IMR-90 (cell line): ENCODE measurements at places on chromosomes 2 and 18. TPM values are rescaled to one million over a fixed set of nuclear protein-coding genes. Genes with fewer than 3 reads are reported as not detected.

DNA sequence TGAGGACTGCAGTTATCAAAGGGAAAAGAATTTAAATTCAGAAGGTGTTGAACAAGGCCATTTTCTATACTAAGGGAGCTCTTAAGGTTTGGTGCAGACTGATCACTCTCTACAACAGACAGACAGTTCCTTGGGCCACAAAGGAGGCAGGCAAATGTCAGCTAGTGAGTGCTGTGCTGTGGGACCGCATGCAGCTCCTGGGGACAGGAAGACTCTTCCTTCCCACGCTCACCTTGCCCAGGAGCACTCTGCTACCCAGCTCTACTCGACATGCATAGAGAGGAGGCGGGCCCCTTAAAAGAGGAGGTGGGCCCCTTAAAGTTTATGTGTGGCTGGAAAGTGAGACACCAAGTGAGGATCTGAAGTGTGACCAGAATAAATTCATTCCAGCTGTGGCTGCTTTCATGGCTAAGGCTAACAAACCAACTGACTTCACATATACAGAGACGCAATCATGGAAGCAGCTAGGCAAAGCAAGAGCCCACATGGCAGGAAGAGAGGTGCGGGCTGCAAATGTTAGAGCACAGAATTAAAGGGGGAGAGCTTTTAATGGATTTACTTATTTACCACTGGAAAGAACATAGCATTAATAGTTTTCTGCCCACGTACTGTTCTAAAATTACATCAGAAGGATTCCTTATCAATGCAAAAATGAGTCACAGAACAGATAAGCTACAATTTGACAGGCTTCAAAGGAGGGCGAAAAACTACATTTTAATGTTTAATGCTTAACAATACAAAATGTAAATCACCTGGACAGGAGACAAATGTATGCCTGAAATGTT is 101.4 kb upstream of the RNU4ATAC start:
- H3K27me3 ChIP-seq, result no peaks in the 10 kb centered on the region
- H3K36me3 ChIP-seq, result peaks cover 11% of the 10 kb centered on the region
- H3K4me1 ChIP-seq, result peaks cover 6% of the 10 kb centered on the region; the same call in 1 of the 2 replicates
- DNase-seq, result peak; percentile 51

DNA sequence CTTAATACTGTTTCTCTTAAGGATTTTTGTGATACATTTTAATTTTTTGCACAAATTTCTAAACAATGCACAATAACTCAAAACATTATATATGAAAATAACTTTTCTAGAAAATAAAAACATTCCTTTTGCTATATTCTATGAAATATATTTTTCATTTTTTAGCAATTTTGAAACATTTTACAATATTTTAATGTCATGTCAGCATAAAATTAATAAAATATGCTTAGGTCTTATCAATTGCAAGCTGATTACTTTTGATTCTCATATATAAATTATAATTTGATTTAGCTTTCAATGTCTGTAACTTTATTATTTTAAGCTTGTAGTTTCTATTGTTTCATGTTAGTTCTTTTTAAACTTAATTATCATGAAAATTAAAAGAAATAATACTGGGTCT is 898.7 kb downstream of the TMEM182 start:
- H3K36me3 ChIP-seq, result no peaks in the 10 kb centered on the region
- DNase-seq, result no peak
- H3K4me3 ChIP-seq, result no peak overlapping the region

- no peak overlapping the region for H3K4me3 ChIP-seq
- H3K36me3 ChIP-seq, result no peaks in the 10 kb centered on the region
- peak; percentile 33 for DNase-seq
These were observed 99.5 kb downstream of the EPB41L3 start for GRCh38 chr18:5444269-5444668.

GRCh38 chr2:148917431-148917830 is 42.4 kb downstream of the KIF5C start:
- peaks cover 2% of the 10 kb centered on the region; the same call in 1 of the 2 replicates for H3K27me3 ChIP-seq
- no peak for DNase-seq
- no peak overlapping the region for H3K4me3 ChIP-seq
- no peak overlapping the region for H3K27ac ChIP-seq
- H3K4me1 ChIP-seq, result no peaks in the 10 kb centered on the region

GRCh38 chr2:125516496-125517109 is 1139.4 kb upstream of the GYPC start:
- H3K27ac ChIP-seq, result no peak overlapping the region
- DNase-seq, result peak; percentile 1
- no peaks in the 10 kb centered on the region for H3K27me3 ChIP-seq
- H3K4me3 ChIP-seq, result no peak overlapping the region

- no peak overlapping the region for H3K27ac ChIP-seq
- H3K36me3 ChIP-seq, result peaks cover 1% of the 10 kb centered on the region; the same call in 1 of the 2 replicates
- 0 out of 2 replicates have a peak, but pooled peaks cover 2% of the 10 kb centered on the region for H3K4me1 ChIP-seq
- H3K27me3 ChIP-seq, result no peaks in the 10 kb centered on the region
- no peak for DNase-seq
These were observed 88.7 kb downstream of the DYM start for GRCh38 chr18:49371786-49372185.

GRCh38 chr2:67318031-67318430 is 79.1 kb upstream of the ETAA1 start:
- no peak overlapping the region for H3K27ac ChIP-seq
- H3K4me1 ChIP-seq, result peaks cover 5% of the 10 kb centered on the region
- H3K27me3 ChIP-seq, result no peaks in the 10 kb centered on the region
- no peaks in the 10 kb centered on the region for H3K36me3 ChIP-seq

DNA sequence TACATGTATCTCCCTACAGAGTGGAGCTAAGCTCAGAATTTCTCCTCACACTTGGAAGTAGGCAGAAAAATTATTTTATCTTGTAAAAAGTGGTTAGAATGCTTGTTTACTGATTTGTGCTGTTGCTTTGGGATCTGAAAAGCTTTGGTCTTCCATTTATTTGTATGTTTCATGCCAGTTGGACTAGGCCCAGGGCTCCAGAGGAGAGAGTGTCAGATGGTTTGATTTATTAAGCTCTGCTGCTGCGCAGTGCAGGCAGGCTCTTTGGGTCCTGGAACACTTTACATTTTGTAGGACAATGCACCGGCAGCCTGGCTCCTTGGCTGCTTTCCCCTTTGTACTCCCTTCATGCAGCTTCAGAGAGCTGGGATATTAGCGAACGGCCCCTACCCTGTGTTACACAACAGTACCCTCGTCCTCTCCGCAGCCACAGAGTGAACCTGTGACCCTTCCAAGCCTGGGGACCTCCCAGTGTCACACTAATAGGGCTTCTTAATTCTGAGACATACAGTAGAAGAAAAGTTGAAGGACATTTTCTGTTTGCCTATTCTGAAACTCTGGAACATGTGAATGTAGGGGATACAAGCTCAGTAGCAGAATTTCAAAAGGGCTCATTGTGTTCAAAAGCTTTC is 56.7 kb upstream of the EML6 start:
- peaks cover 19% of the 10 kb centered on the region for H3K4me1 ChIP-seq
- DNase-seq, result peak; percentile 23
- H3K27ac ChIP-seq, result peak overlapping the region; percentile 19; the same call in 1 of the 2 replicates
- H3K27me3 ChIP-seq, result no peaks in the 10 kb centered on the region

- H3K4me1 ChIP-seq, result no peaks in the 10 kb centered on the region
- H3K4me3 ChIP-seq, result no peak overlapping the region
- no peaks in the 10 kb centered on the region for H3K36me3 ChIP-seq
- H3K27ac ChIP-seq, result no peak overlapping the region
- peak; percentile 76 for DNase-seq
These were observed 31.9 kb downstream of the ABHD3 start for GRCh38 chr18:21672521-21673267.

- peak; percentile 86 for DNase-seq
- no peaks in the 10 kb centered on the region; the same call in 1 of the 2 replicates for H3K4me1 ChIP-seq
- no peak overlapping the region for H3K27ac ChIP-seq
- no peak overlapping the region for H3K4me3 ChIP-seq
These were observed 216.9 kb downstream of the UXS1 start for GRCh38 chr2:105977212-105977611.

Gene CCDC74B
- polyA plus RNA-seq, result 8.4 and 9.6 TPM in 2 replicates

Gene RAB11FIP5
- polyA plus RNA-seq, result 34.5 and 36.0 TPM in 2 replicates

Gene SPATA3
- polyA plus RNA-seq, result not detected in 2 replicates

Gene GALR1
- not detected in 2 replicates for polyA plus RNA-seq

Gene ABCB6
- 24.3 and 24.7 TPM in 2 replicates for polyA plus RNA-seq
